ENCODE measurements at places on chromosomes 4 and X. TPM values are rescaled to one million over a fixed set of nuclear protein-coding genes. Genes with fewer than 3 reads are reported as not detected.
A peak's percentile ranks its signal among the peaks of the same experiment; 100 is the strongest.

DNA sequence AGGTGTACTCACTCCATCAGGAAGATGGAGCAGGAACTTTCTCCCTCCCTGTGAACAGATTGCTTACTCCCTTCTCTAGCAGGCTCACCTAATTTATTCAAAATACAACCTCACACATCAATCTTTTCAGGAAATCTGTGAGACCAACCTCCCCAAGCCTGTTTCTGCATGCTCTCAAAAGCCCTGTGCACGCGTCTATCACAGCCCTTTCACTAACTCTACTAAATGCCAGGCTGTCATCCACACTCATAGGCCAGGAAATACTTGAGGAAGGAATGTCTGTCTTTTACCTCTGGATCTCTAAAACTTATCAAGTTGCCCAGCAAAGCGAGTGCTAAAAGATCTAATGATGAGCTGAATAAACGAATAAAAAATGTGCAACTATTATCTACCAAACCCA, 11.2 kb downstream of the CAMK2D start:
- no peak for DNase-seq

- no peak for DNase-seq
Observed at GRCh38 chr4:114209584-114209983, 230.1 kb upstream of the ARSJ start.

- no peak for DNase-seq
Observed at GRCh38 chr4:153645183-153645582, 38.9 kb upstream of the TLR2 start.

DNA sequence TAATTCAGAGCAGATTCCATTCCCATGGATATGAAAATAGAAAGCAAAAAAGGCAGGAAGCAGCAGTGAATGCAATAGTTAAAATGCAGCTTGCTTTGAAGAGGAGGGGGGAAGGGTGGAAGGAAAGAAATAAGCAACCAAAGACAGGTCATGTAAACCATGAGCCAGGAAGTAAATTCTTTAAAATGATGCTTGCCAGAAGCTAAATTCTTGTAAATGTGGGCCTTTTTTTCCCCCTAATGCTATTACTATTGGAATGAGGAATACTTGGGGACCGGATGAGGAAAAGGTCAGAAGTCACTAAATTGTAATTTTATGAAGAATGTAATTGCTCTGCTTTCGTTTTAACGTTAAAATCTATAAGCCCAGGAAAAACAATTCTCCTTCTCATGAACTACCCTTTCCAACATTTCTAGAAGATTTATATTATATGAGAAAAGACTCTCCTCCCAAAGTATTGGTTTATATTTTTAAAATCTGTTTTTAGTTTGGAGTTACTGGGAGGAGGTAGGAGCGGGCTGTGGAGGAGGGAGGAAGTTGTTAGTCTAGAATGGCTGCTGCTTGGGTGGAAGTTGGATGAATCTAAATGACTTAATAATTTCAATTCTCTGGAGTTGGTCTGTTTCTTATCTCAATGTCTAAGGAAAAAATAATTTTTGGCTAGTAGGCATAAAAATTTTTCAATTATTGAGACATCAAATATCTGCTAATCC, 77.6 kb upstream of the PCDH18 start:
- peak; percentile 62 for DNase-seq

The SHROOM4 gene
- polyA plus RNA-seq = 3.5 TPM

Data from urinary bladder (tissue), 4 donors.